Activated CD4-positive, alpha-beta T cell treated with anti-CD3 and anti-CD28 coated beads for 48 hours (primary cell): ENCODE measurements at places on chromosomes 11 and 22.

- DNase-seq: no peak
Measured at GRCh38 chr11:102920118-102920684, 35.3 kb downstream of the MMP13 start.

- DNase-seq: no peak
Measured at GRCh38 chr11:77109236-77110019, 6.8 kb downstream of the OMP start.

DNA sequence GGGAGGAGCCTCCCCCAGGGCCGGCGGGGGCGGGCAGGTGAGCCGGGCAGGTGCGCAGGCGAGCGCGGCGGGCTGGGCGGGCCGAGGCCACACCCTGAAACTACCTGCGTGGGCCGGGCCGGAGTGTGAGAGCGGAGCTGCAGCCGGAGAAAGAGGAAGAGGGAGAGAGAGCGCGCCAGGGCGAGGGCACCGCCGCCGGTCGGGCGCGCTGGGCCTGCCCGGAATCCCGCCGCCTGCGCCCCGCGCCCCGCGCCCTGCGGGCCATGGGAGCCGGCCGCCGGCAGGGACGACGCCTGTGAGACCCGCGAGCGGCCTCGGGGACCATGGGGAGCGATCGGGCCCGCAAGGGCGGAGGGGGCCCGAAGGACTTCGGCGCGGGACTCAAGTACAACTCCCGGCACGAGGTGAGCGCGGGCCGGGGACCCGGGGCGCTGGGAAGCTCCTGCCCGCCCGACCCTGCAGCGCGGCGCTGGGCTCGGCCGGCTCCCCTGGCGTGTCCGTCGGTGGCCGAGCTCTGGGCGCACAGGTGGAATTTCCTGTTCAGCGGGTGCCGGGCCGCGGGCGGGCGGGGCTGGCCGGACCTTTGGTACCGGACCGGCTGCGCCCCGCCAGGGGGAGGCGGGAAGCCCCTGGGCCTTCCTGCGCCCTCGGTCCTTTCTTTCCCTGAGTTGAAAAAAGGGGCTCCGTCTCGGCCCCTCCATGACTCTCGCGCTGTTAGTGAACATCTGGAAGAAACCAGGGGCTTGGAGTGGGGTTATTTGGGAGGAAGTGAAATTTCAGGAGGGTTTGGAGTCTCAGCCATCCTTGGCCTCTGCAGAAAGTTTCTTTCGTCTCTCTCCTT lies at the start of gene ST14:
Gene ST14, plus strand, starts transcription at position 126 of the 841 bp plus-strand sequence. Its CDS starts 198 bp downstream, at position 324.
- DNase-seq: peak; percentile 21

DNA sequence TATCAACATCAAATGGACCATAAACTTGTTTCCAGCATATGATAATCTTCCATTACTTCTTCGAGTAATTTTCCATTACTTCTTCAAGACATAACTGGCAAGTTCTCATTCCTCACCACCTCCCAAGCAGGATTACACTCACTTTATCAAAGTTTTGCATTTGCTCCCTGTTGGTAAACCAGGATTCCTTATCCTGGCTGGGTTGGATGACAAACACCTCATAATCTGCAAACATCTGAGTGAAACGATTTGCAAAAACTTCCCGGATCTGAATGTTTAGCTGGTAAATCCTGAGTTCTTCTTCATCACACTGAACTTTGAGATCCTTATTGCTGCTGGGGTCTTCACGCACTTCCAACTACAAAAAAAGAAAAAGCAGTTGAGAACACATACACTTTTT lies 86.4 kb downstream of the DENND5A start:
- DNase-seq: no peak

- DNase-seq: no peak
Measured at GRCh38 chr11:3344327-3345174, 34.4 kb downstream of the ZNF195 start.

DNA sequence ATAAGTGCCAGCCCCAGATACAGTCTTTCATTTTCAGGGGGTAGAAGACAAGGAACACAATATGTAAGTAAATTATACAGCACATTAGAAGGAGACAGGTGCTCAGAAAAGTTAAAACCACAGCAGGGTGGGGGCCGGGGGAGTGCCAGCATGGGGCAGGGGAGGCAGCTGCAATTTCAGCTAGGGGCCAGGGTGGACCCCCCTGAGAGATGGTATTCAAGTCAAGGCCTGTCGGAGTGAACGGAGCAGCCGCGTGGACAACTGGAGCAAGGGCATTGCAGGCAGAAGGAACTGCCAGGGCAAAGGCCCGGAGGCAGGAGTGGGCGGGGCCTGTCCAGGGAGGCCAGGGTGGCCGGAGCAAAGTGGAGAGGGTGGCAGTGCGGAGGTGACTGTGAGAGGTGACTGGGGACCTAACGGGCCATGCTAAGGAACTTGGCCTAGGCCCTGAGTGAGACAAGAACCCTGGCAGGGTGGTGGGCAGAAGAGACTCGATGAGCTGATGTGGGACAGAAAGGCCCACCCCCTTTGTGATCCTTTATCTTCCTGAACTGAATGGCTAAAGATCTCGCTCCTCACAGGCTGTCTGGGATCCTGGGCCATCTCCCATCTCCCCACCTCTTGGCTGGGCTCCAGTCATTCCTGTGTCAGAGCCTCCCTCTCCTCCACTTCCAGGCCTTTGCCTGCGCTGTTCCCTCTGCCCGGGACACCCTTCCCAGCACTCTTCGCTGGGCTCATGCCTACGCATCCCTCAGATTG lies 22.4 kb upstream of the FLRT1 start:
- no peak for DNase-seq

DNA sequence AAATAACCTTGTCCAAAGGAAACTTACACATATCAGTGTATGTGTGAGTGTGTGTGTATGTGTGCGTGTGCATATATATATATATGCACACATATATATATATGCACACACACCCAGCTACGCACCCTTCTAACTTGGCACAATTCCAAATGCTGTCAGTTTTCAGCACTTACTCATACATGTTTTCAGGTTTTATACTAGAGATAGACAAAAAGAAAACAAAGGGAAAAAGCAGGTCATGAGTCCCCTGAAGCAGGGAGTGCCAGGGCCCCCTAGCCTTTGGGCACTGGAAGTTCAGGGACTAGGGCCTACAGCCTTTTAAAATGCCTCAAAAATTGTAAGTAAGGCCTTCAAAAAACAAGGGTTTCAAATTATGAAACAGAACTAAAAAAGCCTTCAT lies 265.4 kb downstream of the CADM1 start:
- DNase-seq: no peak

- no peak for DNase-seq
Measured at GRCh38 chr11:130023204-130023603, 20.6 kb upstream of the PRDM10 start.

DNA sequence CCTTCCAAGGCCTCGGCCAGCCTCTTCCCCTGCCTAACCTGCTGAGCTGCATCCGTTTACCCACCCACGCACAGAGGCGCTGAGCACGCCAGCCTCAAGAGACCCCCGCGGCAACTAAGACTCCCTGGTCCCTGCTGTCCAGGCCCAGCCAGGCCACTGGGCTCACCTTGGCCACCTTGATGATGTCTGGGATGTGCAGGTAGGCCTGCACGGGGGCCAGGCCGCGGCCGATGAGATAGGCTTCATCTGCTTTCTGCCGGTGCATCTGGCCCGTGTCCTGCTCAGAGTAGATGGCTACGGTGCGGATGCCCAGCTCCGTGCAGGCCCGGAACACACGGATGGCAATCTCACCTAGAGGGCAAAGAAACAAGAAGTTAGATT lies 14.6 kb downstream of the LRFN4 start:
- DNase-seq: no peak

DNA sequence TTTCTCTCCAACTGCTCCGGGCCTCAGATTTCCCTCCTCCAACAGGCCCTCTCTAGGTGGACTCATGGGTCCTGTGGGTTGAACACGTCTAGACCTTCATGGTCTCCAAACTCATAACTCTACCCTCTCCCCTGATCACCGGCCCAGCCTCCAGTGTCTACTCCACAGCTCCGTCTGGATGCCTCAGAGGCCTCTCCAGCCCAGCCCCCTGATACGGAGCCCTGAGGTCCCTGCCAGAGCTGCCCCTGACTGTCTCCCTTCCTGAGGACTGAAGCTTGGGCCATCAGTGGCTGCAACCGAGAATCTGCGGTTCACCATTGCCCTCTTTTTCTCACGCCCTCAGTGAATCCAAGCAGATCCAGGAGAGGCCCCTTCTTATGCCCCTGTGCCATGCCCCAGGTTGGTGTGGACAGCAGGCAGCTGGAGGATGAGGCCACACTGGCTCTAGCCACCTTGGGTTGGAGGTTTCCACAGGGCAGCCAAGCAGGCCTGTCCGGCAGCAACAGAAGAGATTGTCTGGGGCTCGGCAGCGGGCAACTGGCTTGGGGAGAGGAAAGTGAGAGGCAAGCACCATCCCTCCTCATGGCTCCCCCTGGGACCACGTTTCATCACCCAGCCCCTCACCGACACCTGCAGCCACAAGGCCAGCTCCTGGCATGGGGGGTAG lies 104.6 kb upstream of the FGF3 start:
- no peak for DNase-seq

DNA sequence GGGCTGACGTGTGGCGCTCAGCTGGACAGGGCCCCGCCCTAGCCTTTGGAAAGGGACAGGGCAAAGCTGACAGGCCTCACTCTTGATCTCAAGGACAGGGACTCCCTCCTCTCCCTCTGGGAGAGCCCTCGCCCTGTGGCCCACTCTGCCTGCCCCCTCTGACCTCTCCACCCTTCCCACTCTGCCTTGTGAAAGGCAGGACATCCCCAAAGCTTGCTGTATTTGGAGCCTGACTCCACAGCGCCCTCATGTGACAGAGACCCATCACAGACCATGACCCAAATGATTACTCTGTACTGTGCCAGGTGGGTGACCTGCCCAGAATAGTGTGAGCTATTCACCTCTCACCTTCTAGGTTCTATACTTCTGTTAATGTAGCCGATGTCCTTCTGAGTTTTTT lies 18.8 kb downstream of the P2RY2 start:
- DNase-seq: peak; percentile 58

DNA sequence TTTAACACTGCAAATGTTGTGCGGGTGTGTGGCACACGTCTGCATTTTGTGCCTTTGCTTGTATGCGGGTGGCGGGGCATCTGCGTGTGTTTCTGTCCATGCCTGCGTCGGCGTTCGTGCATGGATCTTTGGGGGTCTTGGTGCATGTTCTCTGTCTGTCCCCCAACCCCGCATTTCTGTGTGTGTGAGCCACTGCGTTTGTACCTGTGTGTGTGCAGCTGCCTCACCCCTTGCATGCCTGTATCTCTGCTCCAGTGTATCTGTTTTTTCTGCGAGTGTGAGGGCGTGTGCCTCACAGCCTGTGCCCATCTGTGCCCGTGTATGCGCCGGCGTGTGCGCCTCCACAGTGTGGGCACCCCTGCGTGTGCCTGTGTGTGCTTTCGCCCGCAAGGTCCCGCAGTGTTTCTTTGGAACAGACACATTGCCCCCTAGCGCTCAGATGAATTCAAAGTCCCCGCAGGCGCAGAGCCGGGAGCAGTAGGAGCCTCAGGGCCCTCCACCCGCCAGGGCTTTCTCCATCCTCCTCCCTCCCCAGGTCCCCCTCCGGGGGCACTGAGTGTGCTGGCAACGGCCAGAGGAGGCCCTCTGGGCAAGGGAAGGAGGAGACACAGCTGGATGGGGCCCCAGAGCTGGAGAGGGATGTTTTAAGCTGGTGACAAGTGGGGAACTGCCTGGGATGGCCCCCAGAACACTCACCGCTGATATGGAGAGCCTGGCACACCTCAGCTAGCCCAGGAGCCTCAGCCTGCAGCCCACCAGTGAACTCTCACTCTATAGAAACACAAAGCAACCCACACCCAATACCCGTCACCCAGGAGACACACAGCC lies 3.1 kb upstream of the MN1 start:
- peak; percentile 68 for DNase-seq

GRCh38 chr11:72773291-72773690 lies 20.6 kb downstream of the STARD10 start:
- DNase-seq: no peak

DNA sequence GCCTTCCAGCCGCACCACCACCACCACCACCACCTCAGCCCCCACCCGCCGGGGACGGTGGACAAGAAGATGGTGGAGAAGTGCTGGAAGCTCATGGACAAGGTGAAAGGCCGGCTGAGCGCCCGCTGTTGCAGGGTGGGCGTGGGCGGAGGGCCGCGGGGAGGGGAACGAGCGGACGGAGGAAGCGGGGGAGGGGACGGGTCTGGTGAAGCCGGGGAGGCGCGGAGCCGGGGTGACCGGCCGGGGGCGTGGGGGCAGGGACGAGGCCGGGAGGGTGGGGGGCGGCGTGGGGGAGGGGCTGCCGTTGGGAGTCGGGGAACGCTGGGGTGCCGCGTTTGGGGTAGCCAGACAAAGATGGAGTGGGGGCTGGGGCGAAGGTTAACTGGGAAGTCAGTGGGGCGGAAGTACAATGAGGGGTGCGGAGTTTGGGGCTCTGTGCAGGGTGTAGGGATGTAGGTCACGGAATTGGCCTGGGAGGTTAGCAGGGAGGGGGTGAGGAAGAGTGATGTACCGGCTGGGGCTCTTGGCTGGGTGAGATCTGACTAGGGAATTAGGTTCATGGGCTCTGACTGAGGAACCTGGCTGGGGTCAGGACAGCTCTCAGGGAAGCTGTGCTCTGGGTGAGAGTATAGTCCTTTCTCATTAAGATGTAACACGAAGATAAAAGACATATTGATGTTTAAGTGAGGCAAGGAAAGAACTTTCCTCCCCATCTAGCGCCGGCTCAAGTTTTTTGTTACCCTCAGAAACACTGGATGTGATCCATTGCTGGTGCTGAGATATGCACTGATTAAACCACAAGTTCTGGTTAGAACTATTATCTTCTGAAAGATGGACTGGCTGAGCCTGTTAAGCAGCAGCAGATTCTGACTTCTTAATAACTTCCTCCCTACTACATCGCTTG lies 624 bp downstream of the CBL start:
- DNase-seq: peak; percentile 65

DNA sequence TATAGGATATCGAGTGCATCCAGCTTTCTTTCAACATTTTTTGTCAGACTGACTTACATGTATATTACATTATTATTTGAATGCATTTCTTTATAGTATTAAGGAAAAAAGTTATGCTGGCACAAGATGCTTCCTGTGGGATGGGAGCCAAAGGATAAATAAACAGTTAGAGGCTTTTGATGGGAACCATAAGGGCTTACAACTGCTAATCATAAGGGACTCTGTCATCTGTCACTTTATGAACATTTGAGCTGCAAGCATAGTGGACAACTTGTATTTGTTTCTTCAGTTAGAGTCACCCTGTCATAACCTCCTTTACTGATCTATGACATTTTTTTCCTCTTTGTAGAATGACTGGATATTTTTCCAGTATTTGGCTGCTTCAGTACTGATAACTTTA lies 132.4 kb upstream of the CHORDC1 start:
- no peak for DNase-seq

GRCh38 chr22:22578702-22579424 lies 19.8 kb upstream of the PRAME start:
- no peak for DNase-seq

- no peak for DNase-seq
Measured at GRCh38 chr11:70913715-70914231, 338.6 kb downstream of the SHANK2 start.

DNA sequence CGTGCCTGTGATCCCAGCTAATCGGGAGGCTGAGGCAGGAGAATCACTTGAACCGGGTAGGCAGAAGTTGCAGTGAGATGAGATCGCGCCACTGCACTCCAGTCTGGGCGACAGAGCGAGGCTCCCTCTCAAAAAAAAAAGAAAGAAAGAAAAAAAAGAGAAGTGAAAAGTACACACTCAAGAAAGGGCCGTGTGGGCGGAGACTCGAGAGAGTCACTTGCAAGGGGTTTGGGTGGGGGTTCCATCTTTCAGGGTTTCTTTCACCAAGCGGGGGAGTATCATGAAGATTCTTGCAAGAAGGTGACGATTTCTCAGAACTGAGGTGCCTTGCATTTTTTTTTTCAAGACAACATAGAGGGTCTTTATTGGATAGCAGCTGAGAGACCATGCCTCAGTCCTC lies 4.0 kb upstream of the IFITM5 start:
- no peak for DNase-seq

- DNase-seq: peak; percentile 41
Measured at GRCh38 chr11:118789501-118790356, 1.2 kb downstream of the DDX6 start.
